ENCODE measurements at places on chromosomes 4 and X.

DNA sequence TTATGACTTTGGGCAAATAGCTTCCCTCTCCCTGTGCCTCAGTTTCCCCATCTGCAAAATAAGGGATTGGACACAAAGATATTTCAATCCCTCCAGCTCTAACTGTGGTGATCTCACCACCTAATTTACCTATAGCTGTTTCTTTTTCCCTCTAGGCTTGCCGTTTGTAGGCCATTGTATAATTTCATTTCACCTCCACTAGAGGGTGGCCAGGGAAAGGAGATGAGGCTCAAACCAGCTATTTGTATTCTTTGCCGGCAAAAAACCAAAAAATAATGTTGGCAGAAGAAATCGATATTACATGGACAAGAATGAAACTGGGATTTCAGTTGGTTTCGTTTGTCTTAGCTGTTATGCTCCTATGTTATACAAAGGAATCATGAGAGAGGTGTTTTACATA, 36.1 kb upstream of the DOCK11 start:
- DNase-seq = no peak

GRCh38 chr4:155582971-155583437, 83.6 kb upstream of the GUCY1A1 start:
- no peak for DNase-seq

- DNase-seq = no peak
Observed at GRCh38 chr4:52112411-52112810, 61.3 kb downstream of the SPATA18 start.

DNA sequence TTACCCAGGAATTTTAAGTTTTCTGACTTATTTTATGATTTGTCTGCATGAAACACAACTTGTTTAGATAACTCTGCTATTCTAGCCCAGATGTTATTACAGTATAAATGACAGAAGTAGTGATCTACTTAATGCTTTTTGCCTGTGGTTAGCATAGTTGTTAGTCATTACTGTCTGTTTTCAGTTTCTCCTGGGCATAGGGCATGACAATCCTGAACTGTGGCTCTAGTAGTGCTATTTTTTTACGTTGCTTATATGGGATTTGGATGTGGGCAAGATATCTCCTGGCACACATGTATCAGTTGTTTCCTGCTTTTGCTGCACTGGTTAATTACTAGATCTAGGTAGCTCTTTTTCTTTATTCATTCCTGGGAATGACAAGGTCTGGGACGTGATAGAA, 1005.8 kb downstream of the PCDH18 start:
- DNase-seq = peak; percentile 23

DNA sequence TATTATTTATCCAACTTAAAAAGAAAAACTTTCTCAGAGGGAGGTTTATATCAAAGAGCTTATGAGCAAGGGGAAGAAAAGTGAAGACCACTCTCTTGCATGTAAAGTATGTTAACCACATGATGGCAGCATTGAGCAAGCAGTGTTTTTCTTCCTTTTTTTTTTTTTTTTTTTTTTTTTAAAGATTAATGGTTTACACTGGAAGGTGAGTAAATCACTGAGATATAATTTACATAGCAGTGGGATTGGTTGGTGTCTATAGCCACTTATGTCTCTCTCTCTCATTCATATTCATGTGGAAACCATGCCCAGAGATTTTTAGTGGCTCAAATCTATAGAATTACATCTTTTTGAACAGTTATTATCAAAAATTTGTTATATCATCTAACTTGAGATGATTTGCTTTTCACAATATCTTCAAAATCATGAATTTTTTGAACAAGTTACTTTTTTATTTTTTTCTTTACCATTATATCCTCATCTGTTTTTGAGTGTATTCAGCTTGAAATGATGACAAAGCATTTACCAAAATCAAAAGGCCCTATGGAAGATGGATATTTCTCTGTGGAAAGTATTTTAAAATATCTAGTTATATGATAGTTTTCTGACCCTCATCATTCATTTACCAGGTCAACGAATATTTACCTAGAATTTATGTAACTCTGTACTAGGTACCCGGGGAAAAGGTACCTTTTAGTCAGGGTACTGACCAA, 31.6 kb downstream of the MTHFD2L start:
- DNase-seq = peak; percentile 42

DNA sequence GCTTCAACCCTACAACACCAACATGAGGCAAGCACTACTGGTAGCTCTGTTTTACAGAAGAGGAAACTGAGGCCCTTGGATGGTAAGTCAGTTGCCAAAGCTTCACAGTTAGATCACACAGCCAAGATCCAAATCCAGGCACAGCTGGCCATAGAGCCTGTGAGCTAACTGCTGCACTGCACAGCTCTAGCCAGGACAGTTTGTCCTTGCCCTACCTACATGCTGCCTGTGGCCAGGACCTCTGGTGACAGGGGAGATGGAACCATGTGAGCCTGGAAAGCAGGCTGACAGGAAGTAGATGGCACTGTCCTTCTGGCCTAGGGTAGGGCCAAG, 257.8 kb downstream of the FBXW7 start:
- no peak for DNase-seq

- DNase-seq = no peak
Observed at GRCh38 chr4:30281986-30282385, 438.2 kb upstream of the PCDH7 start.

- no peak for DNase-seq
Observed at GRCh38 chrX:13898083-13898482, 81.2 kb upstream of the GPM6B start.

DNA sequence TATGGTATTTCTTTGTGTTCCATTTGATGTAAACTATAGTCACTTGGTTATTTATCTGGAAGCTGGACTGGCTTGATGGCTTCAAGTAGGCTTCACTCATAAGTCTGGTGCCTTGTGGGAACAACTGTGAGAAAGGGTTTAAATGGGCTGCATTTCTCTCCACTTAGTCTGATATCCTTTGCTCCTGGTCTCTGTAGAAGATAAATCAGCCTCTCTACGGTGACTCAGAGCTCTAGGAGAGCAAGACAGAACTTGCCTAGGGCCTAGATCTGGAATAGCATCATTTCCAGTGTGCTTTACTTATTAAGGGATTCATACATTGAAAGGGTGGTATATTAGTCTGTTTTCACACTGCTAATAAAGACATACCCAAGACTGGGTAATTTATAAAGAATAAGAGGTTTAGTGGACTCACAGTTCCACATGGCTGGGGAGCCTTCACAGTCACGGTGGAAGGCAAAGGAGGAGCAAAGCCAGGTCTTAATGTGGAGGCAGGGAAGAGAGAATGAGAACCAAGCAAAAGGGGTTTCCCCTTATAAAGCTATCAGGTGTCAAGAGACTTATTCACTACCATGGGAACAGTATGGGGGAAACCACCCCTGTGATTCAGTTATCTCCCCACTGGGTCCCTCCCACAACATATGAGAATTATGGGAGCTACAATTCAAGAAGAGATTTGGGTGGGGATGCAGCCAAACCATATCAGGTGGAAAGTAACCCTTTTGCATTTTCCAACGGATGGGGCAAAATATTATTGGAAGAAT, 1746.4 kb upstream of the PCDH7 start:
- no peak for DNase-seq

DNA sequence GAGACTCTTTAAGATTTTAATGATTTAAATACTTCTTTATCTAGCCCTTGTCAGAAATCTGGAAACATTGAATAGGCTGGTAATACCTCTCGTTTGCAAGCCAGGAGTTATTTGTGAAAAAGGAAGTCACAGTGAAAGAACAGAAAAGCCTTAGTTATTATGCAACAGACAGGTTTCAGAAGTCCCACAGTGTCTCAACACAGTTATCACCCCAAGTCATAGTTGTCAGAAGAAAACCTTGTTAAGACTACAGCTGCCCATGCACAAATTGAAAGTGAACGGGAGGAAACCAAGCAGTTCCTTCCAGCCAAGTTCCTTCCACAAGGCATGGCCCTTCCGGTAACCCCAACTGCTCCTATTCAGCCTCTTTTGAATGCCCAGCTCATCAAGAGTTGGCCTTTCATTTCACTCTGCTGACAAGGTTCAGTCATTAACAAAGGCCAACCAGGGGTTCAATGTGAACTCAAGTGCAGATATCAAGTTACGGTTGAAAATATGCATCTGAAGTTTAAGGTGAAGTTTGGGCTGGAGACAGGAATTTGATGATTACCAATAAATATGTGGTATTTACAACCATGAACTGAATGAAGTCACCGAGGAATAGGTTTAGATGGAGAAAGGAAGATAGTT, 15.6 kb downstream of the ALPK1 start:
- no peak for DNase-seq

DNA sequence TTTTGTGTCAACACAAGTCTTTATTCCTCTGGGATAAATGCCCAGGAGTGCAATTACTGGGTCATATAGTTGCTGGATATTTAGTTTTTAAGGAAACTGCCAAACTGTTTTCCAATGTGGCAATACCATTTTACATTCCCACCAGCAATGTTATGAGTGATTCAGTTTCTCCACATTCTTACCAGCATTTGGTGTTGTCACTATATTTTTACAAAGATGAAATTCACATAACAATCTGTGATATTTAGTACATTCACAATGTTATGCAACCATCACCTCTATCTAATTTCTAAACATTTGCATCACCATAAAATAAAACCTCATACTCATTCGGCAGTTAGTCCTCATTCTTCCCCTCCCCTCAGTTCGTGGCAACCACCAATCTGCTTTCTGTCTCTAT, 75.0 kb downstream of the MAMLD1 start:
- no peak for DNase-seq

DNA sequence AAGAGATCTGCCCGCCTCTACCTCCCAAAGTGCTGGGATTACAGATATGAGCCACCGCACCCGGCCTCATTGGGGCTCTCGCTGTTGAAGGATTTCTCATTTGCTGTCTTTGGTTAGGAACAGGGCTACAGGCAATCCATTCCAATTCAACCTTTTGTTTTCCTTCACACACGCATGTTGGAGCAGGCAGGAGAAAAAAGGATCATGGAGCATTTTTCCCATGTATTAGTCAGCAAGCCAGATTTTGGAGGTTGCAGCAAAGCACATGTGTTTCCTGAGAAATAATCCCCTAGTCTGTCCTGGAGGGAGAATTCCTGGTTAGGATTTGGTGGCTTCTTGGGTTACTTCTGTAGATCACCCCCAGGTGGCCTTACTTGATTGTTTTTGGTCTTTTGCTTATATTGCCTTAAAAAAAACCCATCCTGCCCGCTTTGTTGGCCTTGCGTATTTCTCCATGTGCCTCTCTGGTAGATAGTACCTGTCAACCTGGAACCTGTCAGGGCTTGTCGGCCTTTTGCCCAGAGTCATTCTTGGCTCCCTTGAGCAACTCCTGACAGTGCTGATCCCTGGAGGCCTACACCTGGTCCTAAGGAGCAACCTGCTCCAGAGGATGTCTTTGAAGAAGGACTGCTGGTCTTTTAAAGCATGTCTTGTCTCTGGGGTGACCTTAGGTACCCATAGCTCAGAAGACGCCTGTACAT, 82.4 kb upstream of the CLCN4 start:
- DNase-seq = no peak

All from epithelial cell of proximal tubule (primary cell).